Epithelial cell of proximal tubule (primary cell): ENCODE measurements at places on chromosomes 12 and 14. TPM values are rescaled to one million over a fixed set of nuclear protein-coding genes. Genes with fewer than 3 reads are reported as not detected.

DNA sequence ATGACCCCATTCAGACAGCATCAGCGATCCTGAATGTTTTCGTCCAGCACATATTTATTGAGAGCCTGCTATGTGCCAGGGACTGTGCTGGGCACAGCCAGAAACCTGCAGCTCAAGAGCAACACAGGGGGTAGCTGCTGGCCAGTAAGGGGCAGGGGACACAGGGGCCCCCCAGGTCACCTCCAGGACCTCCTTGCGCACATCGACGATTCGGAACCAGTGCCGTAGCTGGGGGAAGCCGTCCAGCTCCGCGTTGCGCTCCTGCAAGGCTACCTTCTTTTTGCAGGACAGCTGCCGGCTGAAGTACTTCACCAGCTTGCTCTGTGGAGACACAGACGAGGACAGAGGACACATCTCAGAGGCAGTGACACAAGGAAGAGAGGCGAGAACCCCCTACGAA lies 108.7 kb downstream of the KSR2 start:
- no peak for DNase-seq

DNA sequence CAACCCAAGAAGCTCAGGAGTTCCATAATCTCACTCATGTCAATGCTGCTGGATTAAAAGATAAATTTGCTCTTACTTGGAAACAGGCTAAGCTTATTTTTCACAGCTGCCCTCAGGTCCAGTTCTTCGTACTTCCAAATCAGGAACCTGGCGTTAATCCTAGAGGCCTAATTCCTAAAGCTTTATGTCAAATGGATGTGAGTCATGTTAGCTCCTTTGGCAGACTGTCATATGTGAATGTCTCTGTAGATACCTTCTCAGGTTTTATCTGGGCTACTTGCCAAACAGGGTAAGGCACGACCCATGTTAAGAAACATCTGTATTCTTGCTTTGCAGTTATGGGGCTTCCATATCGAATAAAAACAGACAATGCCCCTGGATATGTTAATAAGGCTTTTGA lies 504.6 kb downstream of the ALG10 start:
- DNase-seq, result no peak

Gene ALX1
- not detected in 2 replicates for total RNA-seq

DNA sequence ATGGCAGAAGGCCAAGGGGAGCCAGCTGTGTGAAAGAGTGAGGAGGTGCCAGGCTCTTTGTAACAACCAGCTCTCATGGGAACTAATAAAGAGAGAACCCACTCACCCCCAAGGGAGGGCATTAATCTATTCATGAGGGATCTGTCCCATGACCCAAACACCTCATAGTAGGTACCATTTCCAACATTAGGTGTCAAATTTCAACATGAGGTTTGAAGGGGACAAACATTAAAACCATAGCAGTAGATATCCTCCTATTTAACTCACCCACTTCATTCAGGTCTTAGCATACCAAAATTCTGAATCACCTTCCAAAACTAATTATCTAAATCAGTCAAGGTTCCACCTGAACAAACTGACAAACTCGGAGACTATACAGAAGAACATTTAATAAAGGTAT lies 75.3 kb downstream of the PPFIA2 start:
- peak; percentile 6 for DNase-seq

Gene BATF
- total RNA-seq, result 0.94 TPM in 1 of 2 replicates, not detected in the other

DNA sequence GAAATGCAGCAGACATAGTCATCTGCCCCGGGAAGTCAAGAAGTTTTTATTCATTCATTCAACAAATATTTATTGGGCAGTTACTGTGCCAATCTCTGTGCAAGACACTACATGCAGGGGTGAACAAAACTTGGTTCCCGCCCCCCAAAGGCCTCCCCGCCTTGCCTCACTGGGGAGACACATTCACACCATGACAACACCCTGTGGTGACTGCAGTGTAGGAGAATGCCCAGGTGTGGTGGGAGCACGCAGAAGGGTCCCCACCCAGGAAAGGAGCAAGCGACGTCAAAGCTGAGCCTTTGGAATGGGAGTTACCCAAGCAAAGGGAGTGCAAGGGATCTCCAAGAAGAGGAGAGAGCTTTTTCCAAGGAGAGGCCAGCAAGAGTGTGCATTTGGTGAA lies 1.6 kb upstream of the AQP6 start:
- DNase-seq, result no peak

Gene FLRT2
- 0.07 and 0.17 TPM in 2 replicates for total RNA-seq

- no peak for DNase-seq
Observed at GRCh38 chr12:3333583-3333982, 157.4 kb upstream of the PRMT8 start.

GRCh38 chr12:64558754-64559153 lies 51.5 kb upstream of the RASSF3 start:
- no peak for DNase-seq

Gene MGST1
- 49.4 and 130 TPM in 2 replicates for total RNA-seq

DNA sequence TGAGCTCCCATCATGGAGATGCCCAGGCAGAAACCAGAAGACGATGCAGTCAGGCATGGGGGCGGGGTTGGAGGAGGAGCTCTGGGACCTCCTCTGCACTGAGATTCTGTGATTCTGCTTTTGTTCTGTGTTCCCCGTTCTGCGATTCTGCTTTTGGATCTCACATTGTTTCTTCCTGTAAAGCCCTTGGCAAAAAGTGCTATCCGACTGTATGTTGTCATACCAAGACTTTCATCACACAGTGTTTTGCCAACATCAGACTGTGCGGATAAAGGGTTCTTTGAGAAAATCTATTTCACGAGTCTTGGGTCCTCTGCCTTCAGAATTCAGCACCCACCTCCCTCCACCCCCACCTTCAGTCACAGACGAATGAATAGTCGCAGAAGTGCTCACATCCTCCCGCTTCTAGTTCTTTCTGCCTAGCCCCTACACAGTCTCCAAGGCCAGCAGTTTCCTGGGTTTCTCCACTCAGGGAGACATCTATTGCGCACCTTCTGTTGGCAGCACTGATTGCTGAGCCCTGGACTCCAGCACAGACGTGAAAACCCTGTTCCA lies 24.7 kb upstream of the PWP1 start:
- no peak for DNase-seq

GRCh38 chr12:23431006-23431405 lies 518.5 kb downstream of the SOX5 start:
- DNase-seq, result peak; percentile 42

Gene DDIT3
- 13.5 and 20.2 TPM in 2 replicates for total RNA-seq

DNA sequence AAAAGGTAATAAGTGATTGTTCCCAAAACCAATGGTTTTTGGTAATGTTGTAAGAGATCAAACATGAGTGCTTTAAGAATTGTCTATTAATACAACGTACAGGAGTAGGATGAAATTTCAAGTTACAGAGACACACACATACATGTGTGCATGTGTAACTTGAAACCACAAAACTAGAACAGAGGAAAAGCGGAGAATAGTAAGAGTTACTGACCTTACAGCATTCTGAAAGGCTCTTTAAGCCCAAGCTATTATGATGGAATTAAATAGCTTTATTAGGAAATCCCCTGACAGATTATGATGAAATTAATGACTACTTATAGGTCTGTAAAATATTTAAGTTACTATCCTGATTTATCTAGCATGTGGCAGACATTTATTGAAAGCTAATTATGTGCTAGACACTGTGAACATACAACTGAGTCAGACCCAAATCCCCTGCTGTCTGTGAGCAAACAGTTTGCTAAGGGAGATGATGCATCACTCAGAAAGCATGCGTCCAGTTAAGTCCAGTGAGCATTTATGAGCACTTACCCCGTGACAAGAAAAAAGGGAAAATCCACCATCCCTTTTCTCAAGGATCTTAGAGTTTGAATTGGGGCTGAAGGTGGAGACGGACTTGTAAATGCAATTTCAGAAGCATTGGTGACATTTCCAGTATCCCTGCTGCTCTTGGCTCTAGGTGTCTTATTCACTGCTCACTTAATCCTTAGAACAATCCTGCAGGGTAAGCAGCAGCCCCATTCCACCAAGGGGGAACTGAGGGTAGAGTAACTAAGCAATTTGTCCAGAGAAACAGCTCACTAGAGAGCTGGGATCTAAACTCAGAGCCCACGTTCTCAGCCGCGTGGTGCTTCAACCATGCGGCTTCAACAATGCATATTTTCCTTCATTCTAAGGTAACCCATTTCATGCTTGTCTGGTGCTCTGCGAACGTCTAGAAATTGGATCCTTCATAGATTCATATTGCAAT lies 117.4 kb downstream of the EML1 start:
- DNase-seq, result peak; percentile 63

Gene SLCO1B1
- total RNA-seq, result not detected in 2 replicates

- DNase-seq, result no peak
Observed at GRCh38 chr14:87877877-87878276, 115.1 kb downstream of the GALC start.

DNA sequence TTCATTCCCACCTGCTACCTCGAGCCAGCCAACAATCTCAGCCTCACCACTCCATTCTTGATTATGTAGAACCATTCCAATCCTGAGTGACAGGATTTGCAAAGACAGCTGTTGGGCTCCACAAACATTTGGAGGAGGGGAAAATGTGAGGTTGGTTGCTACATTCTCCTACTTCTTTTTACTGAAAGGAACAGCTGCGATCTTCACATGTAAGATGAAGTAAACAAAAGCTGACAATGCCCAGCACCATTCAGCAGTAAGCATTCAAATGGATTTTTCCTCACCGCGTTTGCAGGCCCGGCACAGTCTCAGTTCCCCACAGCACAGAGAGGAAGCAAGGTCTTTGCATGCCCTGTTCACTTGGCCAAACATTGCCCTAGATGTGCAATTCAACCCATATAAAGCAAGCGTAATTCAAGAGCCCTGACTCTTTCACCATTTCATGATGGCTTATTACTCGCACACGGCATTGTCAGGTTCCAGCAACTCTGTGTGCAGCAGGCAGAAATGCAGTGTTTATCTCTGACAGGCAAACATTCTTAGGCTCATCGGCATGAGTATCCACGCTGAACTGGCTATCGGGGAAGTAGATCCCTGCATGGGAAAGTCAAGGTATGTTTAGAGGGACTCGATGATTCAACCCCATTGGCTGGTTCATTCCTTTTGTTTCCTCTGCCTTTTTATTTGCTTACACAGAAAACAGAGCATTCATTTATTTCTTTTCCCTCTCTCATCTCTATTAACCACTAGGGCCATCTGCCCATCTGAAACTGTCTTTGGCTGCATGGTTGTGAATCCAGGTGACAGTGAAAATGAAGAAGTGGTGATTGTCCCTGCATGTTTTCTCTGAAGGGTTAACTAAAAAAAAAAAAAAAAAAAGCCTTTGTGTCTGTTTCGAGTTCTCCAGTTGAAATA lies 236.1 kb upstream of the PLEKHG7 start:
- DNase-seq, result no peak

DNA sequence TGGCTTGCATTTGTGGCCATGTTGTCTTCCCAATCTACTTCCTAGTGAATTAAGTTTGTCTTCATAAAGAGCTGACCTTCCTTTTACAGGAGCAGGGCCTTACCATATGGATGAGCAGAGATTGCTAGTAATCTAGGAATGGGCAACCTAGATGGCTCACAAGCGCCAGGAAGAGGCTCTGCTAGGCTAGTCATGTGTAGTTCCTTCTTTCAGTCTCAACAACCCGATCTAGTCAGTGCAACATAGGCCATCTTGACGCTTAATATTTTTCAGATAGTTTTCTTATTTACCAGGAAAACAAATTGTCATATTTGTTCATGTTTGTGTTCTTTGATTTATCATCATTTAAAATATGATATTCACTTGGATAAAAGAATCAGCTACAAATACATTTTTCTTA lies 48.2 kb upstream of the TPH2 start:
- no peak for DNase-seq

Gene ESRRB
- 0.17 TPM in 1 of 2 replicates, not detected in the other for total RNA-seq

Gene HRK
- not detected in 2 replicates for total RNA-seq

DNA sequence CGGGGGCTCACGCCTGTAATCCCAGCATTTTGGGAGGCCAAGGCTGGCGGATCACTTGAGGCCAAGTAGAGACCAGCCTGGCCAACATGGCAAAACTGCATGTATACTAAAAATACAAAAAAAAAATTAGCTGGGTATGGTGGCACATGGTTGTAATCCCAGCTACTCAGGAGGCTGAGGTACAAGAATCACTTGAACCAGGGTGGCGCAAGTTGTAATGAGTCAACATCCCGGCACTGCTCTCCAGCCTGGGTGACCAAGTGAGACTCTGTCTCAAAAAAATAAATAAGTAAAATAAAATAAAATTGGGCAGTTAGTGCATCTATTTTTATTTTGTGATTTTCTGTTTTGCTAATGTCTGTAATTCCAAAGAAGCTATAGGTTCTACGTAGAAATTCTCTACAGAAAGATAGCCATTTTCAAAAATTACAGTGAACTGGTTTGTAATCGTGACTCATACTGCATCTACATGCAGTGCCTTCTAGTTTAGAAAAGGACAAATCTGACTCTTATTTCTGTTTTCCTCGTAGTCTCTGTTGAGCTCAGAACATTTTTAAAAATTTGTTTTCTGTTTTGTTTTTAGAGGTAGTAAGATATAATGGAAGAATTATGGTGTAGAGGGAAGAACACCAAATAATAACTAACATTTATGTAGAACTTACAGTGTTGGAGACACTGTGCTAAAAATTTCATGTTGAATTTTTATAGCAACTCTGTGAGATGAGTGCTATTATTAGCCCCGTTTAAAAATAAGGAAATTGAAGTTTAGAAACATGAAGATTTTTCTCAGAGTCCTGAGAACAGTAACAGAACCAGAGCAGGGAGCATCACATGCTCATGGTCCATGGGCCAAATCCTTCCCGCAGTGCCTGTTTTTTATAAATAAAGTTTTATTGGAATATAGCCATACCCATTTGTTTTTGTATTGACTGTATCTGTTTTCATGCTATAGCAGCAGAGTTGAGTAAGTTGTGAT lies 201.2 kb downstream of the SYNE2 start:
- DNase-seq, result peak; percentile 4

GRCh38 chr12:8912914-8913313 lies 1.4 kb upstream of the PHC1 start:
- DNase-seq, result no peak

DNA sequence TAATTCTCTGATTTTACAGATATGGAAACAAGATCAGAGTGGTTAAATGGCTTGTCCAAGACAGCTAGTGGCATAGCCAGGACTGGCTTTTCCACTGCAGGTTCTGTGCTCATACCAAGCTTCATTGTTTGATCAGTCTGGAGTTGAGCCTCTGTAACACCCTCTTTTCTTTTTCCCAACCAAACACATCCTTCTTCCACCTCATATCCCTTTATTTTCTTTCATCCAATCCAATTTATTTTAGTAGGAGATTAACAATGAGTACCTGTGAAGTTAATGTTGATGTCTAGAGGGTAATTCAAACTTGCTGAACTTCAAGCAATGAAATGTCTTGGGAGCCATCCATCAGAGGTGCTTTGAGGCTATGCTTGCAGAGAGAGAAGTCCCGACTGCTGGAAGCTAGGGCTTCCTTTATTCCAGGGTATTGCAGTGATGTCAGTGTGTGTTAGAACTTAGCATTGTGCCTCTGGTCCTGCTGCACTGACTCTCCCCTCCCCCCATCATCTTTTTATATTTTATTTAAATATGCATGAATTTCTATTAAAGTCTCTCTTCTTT lies 452.1 kb upstream of the PDE3A start:
- no peak for DNase-seq

Gene GLI1
- 0.51 TPM in 1 of 2 replicates, not detected in the other for total RNA-seq

Gene ASCL4
- total RNA-seq, result not detected in 2 replicates

- DNase-seq, result no peak
Observed at GRCh38 chr14:78758333-78758732, 588.2 kb downstream of the NRXN3 start.
